C1 segment of cervical spinal cord (tissue), 14 donors: ENCODE measurements at places on chromosomes 1 and 21.
A peak's percentile ranks its signal among the peaks of the same experiment; 100 is the strongest.

- no peak for DNase-seq
Measured at GRCh38 chr1:110208916-110209645, 1.0 kb upstream of the KCNC4 start.

GRCh38 chr1:155379631-155380090, 59.0 kb downstream of the RUSC1 start:
- no peak for DNase-seq

DNA sequence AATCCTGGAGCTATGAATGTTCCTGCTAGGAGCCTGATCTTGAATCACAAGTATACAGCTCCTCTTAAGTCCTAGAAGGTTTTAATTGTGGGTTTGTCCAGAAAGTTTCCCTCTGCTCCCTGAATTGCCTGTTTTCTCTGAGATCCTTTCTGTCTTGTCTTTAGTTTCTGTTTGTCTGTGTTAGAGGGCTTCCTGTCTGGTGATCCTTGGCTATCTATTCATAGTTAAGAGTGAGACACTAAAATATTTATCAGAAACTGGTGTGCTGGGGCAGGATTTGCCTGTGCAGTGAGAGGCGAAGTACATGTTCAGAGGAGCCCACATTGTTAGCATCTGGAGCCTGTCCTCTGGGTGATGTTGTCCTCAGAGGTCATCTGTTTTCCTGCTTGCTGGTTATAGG, 45.4 kb downstream of the ETS2 start:
- no peak for DNase-seq

GRCh38 chr21:23968722-23969647, 1638.3 kb downstream of the MRPL39 start:
- DNase-seq, result no peak

GRCh38 chr1:226548256-226549093, at the start of gene STUM:
TSS of gene STUM (plus strand) at chr1:226548764. CDS start at chr1:226548905, 141 bp downstream.
- DNase-seq, result no peak

DNA sequence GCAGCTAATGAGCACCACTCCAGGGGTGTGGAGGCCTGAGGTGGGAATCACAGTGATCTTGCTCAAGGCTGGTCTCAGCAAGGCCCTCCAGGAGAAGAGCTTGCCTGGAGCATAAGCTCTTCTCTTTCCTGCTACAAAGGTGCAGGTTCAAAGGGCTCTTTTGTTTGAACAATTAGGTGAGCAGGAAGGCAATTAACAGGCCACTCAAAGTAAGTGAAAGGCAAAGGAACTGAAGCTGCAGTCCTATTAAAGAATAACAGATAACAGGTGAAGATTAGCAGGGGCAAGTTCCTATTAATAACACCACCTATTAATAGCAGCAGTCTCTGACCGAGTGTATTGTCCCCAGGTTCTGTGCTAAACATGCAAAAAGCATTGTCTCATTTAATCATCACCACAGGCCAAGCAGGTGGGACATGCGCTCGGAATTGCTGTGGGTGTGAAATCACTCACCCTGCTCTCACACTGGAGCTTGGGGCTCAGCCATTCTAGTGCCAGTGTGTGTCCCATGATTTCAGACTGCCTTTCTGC, 113.8 kb downstream of the RHOU start:
- no peak for DNase-seq

- DNase-seq, result no peak
Measured at GRCh38 chr1:175278734-175279116, 86.1 kb upstream of the KIAA0040 start.

DNA sequence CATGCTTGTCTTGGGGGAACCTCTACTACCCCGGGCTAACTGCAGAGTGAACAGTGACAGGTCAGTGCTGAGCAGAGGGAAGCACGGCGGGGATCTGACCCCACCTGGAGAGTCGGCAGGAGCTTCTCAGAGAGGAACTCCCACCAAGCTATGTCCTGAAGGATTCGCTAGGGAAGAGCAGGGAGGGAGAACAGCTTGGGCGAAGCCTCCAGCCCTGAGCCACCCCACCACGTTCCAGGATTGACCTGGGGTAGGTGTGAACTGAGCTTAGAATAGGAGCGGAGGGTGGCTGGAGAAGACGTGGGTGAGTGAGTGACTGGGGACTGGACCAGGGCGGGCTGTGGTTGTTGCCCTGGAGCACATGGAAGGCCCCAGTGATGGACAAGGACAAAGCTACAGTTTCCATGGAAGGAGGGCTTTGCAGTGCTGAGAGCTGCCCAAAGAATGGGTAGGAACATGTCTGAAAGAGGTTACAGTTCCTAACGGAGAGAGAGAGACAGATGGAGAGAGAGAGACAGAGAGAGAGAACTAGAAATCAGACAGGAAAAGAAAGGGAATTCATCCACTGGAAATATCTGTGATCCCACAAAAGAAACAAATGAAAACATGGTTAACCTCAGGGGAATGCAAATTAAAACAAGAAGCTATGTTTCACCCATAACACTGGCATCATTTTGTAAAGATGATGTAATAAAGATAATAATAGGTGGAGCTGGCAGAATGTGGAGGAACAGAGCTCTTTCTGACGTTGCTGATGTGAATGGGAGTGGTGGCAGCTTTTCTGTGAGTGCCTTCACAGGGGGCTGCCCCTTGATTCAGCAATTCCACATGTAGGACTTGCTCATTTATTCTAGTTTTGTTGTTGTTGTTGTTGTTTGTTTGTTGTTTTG, 17.2 kb downstream of the BSND start:
- no peak for DNase-seq

DNA sequence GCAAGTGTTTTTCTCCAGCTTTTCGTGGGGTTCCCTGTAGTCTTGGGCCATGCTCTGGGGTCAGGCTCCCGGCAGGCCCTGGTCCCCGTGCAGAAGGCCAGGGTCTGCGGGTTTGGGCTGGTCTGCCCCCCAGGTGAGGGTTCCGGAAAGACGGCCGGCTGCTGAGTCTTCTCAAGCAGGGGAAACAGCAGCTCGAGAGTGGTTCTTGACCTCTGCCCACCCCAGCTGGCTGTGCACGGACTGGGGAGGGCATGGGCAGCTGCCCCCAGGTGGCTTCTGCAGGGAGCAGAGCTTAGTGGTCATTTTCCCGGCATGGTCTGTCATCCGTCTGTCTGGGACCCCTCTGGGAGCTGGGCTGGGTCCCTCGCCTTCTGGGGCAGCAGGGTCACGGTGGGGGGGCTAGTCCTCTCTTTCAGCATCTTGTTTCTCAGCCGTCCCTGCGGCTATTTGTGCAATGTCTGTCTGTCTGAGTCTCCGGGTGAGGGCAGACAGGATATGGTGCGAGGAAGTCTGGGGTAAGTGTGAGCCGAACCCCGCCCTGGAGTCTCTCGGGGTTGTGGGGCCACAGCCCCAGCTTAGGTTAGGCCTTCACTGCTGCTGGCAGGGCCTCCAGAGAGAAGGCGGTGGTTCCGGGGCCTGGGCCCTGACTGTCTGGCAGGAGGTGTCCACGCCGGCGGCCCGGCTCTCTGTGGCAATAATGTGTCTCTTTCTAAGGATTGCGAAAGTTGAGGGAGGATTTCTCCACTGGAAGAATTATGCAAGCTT, 6.1 kb downstream of the SKI start:
- DNase-seq, result peak; percentile 22

GRCh38 chr1:42135426-42135825, 17.8 kb upstream of the GUCA2B start:
- DNase-seq, result no peak

- no peak for DNase-seq
Measured at GRCh38 chr1:38029685-38030511, 16.7 kb downstream of the POU3F1 start.

DNA sequence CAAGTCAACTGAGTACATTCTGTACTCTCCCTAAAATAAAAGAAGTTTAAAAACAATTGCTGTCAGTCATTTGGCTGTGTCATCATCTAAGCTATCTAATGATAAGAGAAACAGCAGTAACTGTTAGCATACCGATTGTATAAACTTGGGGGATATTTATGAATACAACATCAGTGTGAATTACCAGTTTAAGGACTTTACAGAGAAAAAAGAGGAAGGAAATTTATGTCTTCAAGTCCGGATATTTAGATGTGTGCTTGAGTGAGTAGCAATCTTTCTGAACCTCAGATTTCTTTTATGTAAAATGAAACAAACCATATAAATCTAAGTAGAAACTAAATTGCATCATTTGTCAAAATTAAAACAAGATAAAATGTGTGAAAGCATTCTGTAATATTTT, 1557.0 kb downstream of the MRPL39 start:
- no peak for DNase-seq

DNA sequence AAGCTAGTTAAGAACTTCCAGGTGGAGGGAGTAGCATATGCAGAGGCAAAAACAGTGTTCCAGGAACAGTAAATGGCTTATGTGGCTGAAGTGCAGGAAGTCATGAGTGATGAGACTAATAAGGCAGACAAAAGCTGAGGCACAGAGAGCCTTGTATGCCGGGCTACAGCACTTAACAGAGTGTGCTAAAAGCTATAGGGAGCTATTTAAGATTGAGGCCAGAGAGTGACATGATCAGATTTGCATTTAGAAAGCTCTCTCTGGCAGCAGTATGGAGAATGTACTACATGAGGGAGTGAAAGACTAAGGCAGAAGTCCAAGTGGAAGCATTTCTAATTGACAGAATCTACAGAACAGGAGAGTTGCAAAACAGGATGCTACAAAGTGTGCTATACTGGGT, 38.6 kb downstream of the WASF2 start:
- no peak for DNase-seq

- DNase-seq, result no peak
Measured at GRCh38 chr1:58888833-58889232, 105.0 kb upstream of the JUN start.

GRCh38 chr1:220798338-220798737, 11.6 kb downstream of the MTARC1 start:
- DNase-seq, result no peak

DNA sequence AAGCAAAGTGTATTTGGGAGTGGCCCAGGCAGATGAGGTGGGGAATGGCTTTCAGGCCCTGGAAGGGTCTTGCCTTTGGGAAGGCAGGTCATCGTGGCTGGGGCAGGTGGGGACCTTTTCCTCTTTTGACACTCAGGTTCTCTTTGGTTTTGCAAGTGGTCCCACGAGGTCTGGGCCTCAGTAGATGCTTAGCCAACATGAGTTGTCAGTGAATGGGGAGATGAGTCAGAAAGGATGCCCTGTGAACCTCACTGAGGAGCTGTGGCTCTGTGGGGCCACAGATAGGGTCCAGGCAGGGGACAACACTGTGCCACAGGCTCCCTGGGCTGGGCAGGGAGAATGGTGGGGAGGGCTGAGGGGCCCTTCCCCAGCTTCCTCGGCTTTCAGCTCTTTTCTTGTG, 19.0 kb downstream of the ARHGEF10L start:
- DNase-seq, result no peak

- DNase-seq, result no peak
Measured at GRCh38 chr1:151334822-151335221, 7.6 kb upstream of the PI4KB start.

DNA sequence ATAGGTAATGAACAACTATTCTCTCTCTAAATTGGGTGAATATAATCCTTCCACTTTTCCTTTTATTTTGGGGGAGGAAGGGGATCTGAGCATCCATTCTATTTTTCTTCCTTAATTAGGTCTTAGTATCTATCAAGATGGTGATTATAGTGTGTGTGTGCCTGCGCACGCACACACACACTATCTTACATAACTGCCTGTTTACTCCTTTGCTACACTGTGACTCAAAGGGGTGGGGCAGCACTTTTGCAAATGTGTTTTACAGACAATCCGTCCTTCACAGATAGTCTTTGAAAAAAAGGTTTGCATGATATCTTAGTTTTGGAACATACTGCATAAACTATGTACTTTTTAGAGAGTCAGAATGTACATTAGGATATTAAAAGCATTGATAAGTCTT, 191.5 kb downstream of the SDCCAG8 start:
- DNase-seq, result no peak

- DNase-seq, result peak; percentile 17
Measured at GRCh38 chr1:15740924-15741850, 1.1 kb upstream of the TMEM82 start.

DNA sequence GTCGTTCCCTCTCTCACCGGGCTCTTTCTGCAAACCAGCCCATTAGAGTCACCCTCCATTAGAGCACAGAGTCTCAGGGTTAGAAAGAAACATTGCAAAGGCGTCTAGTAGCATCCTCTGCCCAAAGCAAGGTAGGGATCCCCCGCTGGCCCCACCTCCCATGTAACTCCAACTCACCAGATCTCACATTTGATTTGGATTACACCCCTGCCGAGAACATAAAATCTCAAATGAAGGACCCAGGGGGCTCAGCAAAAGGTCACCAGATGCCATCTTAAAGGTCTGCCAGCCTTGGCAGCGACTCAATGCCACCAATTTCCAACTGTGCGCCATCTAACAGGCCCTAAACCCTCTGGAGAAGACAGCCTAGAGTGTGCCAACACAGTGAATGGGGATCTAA, 14.1 kb downstream of the C1orf87 start:
- no peak for DNase-seq

DNA sequence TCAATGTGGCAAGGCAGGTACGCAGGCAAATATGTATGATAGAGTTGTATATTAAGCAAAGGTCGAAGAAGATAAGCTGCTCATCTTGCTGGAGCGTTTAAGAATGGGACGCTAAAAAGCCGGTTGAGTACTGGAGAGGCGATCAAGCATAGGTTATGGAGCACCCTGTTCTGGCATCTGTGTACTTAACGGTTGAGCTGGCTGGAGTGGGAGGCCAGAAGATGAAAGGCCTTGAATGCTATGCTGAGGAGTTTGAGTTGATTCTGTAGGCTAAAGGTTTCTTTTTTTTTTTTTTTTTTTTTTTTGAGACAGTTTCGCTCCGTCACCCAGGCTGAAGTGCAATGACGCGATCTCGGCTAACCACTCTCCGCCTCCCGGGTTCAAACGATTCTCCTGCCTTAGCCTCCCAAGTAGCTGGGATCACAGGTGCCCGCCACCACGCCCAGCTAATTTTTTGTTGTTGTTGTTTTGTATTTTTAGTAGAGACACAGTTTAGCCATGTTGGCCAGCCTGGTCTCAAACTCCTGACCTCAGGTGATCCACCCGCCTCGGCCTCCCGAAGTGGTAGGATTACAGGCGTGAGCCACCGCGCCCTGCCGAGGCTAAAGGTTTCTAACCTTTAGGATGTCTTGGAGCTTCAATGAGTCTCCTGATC, 850 bp upstream of the KHDC4 start:
- no peak for DNase-seq

DNA sequence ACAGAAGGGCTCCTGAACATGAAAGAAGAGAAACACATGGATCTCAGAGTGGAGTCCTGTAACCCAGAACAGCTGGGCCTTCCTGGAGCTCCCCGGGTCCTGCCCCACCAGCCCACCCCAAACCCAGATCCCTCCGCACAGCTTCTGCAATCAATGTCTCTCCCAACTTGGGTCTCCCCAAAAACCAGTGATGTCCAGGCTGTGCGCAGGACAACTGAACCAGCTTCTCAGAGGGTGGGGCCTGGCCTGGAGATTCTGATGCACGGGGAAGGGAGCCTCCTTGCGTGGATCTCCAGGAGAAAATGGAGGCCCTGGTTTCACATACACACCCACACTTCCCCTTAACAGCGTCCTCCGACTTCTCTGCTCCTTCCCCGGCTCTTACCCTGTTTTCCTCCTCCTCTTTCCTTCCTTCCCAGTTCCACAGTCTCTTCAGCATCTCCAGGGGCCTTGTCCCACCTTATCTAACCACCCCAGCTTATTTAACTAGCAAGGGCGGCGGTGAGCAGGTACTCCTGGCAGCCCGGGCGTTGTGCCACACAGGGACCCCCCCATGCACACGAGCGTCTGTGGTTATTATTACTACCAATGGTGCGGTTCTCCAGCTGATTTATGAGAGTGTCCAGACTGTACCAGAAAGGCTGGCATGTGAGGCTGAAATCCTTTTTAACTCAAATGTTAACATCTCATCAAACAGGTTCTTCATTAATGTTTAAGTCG, 11.2 kb upstream of the MX2 start:
- DNase-seq, result no peak

- no peak for DNase-seq
Measured at GRCh38 chr1:90919190-90919719, 102.6 kb downstream of the ZNF644 start.

- DNase-seq, result no peak
Measured at GRCh38 chr1:55712148-55712547, 497.0 kb upstream of the USP24 start.
